ENCODE measurements at places on chromosomes 16 and 17. TPM values are rescaled to one million over a fixed set of nuclear protein-coding genes. Genes with fewer than 3 reads are reported as not detected.

GRCh38 chr16:77675464-77676324 lies 46.6 kb upstream of the NUDT7 start:
- H3K27me3 ChIP-seq, result peaks cover 3% of the 10 kb centered on the region
- DNase-seq, result peak; percentile 63
- no peaks in the 10 kb centered on the region for H3K36me3 ChIP-seq

- H3K4me1 ChIP-seq, result peaks cover 3% of the 10 kb centered on the region
- H3K27me3 ChIP-seq, result no peaks in the 10 kb centered on the region
- no peak overlapping the region for H3K27ac ChIP-seq
Measured at GRCh38 chr16:23081675-23082119, 67.6 kb downstream of the USP31 start.

- no peak for DNase-seq
- H3K4me1 ChIP-seq, result no peaks in the 10 kb centered on the region
- H3K27me3 ChIP-seq, result no peaks in the 10 kb centered on the region
- no peak overlapping the region for H3K27ac ChIP-seq
- peaks cover 69% of the 10 kb centered on the region for H3K36me3 ChIP-seq
Measured at GRCh38 chr17:61770043-61770442, 93.3 kb downstream of the BRIP1 start.

DNA sequence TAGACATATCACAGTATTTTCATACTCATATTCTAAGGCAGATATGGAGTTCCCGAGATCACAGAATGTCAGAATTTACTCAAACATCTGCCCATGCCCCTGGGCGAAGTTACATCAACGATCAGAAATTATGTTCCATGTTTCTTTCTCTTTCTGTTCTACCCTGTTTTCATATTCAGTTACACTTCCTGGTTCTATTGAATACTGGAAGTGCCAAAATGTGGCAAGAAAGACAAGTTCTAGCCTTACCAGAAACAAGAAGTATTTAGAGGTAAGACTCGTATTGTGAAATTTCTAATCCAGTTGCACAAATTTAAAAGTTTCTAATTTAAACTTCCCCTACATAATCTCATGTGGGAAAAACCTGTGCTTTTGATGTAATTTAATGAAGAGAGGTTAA lies 36.1 kb downstream of the KCNJ2 start:
- H3K36me3 ChIP-seq, result no peaks in the 10 kb centered on the region
- no peaks in the 10 kb centered on the region for H3K27me3 ChIP-seq
- no peak for DNase-seq
- H3K4me3 ChIP-seq, result no peak overlapping the region

DNA sequence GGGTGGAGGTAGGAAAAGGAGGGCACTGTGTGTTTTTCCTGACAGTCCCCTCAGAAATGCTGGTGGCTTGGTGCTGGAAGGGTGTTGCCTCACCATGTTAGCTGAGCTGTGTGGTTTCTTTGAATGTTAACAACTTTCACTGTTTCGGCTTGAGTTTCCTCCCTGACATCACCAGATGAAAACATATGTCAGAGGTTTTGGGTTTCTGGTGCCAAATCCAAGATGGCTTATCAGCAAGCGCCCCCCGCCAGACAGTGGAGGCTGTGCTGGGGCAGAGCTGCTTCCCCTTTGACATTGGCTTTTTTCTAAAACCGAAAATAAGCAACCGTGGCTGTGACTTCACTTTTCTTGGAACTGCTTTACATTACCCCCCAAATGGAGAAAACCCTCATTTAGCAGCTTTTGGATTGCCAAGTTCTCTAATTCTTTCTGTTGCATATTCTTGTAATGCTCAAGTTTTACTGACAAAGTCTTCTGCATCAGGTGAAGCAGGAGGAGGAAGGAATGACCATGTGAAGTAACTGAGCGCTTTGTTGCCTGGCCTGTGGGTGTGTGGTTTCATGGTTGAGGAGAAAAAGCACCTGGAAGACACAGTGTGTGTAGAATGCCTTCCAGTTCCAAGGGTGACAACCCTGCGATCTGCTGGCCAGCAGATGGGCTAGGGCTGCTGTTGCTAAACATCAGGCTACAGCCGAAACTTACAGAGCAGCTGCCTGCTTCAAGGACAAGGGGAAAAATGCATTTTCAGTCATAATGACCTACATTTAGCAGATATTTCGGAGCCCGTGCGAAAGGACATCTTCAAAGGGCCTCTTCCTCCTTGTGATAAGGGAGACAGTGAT lies 9.7 kb downstream of the RMI2 start:
- H3K27ac ChIP-seq, result peak overlapping the region; percentile 83
- peak; percentile 85 for DNase-seq
- peaks cover 45% of the 10 kb centered on the region for H3K27me3 ChIP-seq
- peak overlapping the region; percentile 9 for H3K4me3 ChIP-seq

ITGB3 gene
- 2.2 TPM for total RNA-seq

ABCA6 gene
- 0.13 TPM for total RNA-seq

CX3CL1 gene
- not detected for total RNA-seq

Measured in activated CD4-positive, alpha-beta memory T cell treated with anti-CD3 and anti-CD28 coated beads, Interleukin-2, amount 10 ng/mL, durations not matched to agents 7 days and 5 days (primary cell).